T-helper 2 cell treated with Interferon-gamma antibody and Interleukin-4, amounts not matched to agents 5 μg/mL and 100 μg/mL, for 36 hours (primary cell): ENCODE measurements at places on chromosomes 13 and 19.

DNA sequence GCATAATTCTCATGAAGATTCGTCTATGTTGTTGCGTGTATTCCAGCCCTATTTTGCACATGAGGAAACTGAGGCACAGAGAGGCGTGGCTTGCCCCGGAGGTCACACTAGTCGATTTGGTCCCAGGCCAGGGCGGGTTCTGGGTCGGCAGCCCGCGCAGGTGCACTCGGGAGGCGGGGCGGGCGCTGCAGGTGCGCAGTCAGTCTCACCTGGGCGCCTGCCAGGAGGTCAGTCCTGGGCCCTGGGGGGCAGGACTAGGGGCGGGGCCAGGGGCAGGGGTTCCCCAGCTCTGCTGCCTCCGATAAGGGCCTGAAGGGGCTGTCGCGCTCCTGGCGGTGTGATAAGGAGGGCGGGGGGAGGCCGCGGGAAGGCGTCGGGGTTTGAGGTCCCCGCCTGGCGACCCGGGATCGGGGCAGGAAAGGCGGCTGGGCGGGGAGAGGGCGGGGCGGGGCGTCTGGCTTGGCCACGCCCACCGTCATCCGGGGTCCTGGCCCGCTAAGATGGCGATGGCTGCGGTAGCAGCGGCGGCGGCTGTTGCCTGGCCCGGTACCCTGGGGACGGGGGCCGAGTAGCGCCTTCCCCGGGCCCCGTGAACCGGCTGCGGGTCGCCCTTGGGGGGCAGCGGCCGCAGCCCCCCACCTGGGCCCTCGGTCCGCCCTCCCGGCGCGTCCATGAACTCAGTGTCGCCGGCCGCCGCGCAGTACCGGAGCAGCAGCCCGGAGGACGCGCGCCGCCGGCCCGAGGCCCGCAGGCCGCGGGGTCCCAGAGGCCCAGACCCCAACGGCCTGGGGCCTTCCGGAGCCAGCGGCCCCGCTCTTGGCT is at the start of gene ATG4D:
Gene ATG4D (plus strand): TSS at position 485 of the 822 bp plus-strand sequence. CDS start 187 bp downstream, at position 672.
- DNase-seq: peak; percentile 72

- DNase-seq: no peak
These were observed 29.5 kb downstream of the NFILZ start for GRCh38 chr19:8659905-8660304.

DNA sequence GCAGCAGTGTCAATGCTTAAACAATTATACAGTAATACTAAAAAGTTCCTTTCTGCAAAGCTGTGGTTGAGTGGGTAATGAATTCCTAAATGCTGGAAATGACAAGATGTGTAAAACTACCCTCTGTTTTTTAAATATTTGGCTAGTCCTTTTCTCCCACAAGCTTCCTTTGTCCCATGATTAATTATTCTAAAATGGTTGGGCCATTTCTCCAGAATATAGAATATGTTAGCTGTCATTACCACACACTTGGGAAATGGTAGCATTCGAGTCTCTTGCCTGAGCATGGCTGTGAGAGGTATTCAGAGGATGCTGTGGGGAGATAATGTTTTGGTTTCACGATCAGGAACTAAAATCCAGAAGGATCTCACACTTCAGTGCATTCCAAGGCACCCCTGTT is 1185.8 kb downstream of the UQCRFS1 start:
- no peak for DNase-seq

DNA sequence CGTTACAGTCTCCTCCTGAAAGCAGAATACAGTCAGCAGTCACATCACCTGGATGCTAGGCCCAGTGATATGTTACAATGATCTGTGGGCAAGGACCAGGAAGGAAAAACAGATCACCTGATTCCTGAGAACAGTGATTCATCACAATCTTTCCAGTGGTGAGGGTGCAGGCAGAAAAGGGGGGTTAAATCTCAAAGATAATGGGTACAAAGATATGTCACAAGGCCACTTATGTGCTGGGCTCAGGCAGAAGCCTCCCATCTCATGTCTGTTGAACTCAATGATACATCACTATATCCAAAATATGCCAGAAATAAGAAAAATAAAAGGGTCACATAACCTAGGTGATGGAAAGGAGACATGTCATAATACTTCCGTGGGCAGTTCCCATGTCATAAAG is 10.8 kb upstream of the ZNF91 start:
- DNase-seq: no peak

GRCh38 chr13:34151885-34152284 is 333.9 kb downstream of the RFC3 start:
- DNase-seq: no peak

GRCh38 chr13:113361406-113361805 is 2.5 kb downstream of the GRTP1 start:
- DNase-seq: no peak
